Endothelial cell of umbilical vein (primary cell): ENCODE measurements at places on chromosomes 16 and 17. TPM values are rescaled to one million over a fixed set of nuclear protein-coding genes. Genes with fewer than 3 reads are reported as not detected.

The ITGA2B gene
- total RNA-seq: 0.48 and 0.82 TPM in 2 replicates

The CASKIN1 gene
- total RNA-seq: 0.35 and 0.58 TPM in 2 replicates

The ABCC12 gene
- total RNA-seq: not detected in 2 replicates

The CACNG5 gene
- not detected in 2 replicates for total RNA-seq

The CRYM gene
- total RNA-seq: not detected in 2 replicates

The WNT3 gene
- total RNA-seq: 2.0 and 2.1 TPM in 2 replicates

The NTHL1 gene
- total RNA-seq: 35.3 and 39.8 TPM in 2 replicates

The KRT27 gene
- not detected in 2 replicates for total RNA-seq

The C17orf100 gene
- total RNA-seq: 1.4 and 1.6 TPM in 2 replicates

The KRTAP4-9 gene
- total RNA-seq: not detected in 2 replicates

The IKZF3 gene
- total RNA-seq: not detected in 2 replicates

The SHISA9 gene
- total RNA-seq: not detected in 2 replicates
